ENCODE measurements at places on chromosomes 2 and 18.

GRCh38 chr2:45199973-45200372 lies 190.7 kb upstream of the SIX2 start:
- no peak for DNase-seq

- no peak for DNase-seq
Observed at GRCh38 chr2:202491514-202491913, 115.4 kb downstream of the BMPR2 start.

DNA sequence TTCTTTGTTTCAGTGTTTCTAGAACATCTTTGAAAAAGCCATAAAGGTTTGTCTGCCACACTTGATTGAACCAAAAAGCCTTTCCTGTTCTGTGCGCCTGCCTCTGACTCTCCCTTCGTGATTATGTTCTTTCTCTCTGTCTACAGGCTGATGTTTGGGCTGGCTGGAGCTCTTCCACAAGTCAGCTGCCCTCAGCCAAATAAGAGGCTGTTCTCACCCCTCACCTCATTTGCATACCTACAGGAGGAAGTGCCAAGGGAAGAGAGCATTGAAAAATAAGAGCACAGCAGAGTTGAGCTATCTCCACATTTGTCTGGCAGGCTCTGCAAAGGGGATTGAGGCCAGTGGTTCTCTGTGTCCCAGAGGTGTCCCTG lies 15.8 kb downstream of the INPP5D start:
- no peak for DNase-seq

GRCh38 chr18:42183746-42184145 lies 228.7 kb downstream of the PIK3C3 start:
- no peak for DNase-seq
